ENCODE measurements at places on chromosomes 5 and 9.

DNA sequence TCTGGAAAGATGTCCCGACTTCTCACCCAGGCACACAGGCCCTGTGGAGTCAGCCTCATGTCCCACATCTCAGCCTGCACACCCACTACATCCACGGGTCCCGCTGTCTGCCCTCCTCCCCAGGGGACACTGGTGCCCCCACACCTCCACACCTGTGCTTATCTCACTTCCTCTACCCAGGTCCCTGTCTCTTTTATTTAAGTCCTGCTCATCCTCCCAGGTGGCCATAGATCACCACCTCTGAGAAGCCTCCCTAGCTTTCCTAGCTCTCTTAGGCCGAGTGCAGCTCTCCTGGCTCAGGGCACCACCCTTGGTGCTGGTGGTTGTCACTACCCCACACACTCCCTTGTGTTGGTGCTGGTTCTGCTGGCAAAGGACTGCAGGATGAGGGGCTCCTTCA, 143.6 kb upstream of the PITX1 start:
- DNase-seq, result no peak

- DNase-seq, result no peak
Observed at GRCh38 chr5:156482818-156483217, 155.9 kb downstream of the SGCD start.

- DNase-seq, result no peak
Observed at GRCh38 chr5:110823571-110823970, 84.8 kb downstream of the SLC25A46 start.

DNA sequence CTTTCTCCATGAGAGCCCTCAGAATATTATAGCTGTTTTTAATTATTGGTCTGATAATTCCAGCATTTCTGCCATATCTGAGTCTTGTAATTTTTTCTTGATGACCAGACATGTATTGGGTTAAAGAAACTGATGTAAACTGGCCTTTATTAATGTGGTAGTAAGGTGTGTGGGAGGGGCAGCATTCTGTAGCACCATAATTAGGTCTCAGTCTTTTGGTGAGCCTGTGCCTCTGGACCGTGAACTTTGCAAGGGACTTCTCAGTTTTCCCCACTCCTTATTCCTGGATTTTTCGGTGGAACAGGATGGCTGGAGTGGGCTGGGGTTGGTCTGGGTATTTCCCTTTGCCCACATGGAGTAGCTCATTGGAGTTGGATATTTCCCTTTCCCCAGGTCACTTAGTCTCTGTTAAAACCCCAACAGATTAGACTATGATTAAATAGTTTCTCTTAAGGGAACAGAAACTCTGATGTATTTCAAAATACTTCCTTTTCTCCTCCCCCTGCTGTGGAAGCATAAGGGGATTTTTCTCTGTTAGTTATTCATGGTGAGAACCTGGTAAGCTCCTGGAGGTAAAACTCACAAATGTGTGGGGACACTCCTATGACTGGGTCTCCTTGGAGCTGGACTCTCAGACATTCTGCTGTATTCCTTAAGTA, 52.4 kb downstream of the FSD1L start:
- DNase-seq, result peak; percentile 10

- no peak for DNase-seq
Observed at GRCh38 chr5:77282337-77283027, 72.0 kb downstream of the PDE8B start.

DNA sequence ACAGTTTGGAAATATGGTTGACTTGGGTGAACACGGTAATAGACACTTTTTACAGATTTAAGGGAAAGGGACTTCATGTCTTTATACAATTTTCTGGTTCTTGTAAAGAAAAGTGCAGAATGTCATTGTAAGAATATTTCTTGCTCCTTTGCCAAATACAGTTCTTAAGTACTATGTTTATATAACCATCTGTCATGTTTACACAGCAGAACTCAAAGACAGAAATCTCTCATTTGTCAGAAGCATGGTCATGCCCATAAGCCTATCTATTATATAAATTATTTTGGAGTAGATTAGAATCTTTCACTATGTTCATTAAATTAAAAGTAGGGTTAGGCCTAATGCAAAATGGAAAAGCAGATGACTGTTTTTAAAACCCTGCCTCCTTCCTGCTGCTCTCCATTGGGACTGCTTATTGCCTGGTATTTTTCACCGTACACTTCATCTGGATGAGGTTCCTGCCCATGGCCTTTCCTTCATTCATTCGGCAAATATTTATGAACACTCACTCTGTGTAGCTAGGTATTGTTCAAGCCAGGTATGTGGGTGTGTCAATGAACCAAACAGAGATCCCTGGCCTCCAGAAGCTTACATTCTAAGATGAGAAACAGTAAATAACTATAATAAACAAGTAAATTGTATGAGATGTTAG, 558.1 kb downstream of the NR2F1-AS1 start:
- DNase-seq, result no peak

DNA sequence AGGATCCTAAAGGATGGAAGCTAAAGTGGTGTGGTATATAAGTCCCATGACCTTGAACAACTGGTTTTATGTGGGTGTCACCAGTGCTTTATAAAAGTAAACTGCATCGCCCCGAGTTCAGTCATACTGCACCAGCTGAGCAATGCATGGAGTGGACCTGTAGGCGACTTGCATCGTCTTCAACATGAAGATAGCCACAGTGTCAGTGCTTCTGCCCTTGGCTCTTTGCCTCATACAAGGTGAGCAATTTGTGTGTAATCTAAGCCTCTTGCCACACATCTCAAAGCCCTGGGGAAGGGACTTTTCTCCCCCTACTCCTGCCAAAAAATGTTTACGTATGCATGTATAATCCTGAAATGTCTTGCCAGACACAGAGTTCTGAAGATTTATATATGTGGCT, at the start of gene SPINK5:
Gene SPINK5, plus strand, starts transcription at position 120 of the 400 bp plus-strand sequence. Its CDS starts 65 bp downstream, at position 185.
- no peak for DNase-seq

- DNase-seq, result no peak
Observed at GRCh38 chr9:83636813-83637212, 13.9 kb downstream of the IDNK start.
